ENCODE measurements at places on chromosomes 5 and 9.

- no peak for DNase-seq
Measured at GRCh38 chr9:134894136-134894860, 13.7 kb downstream of the FCN2 start.

DNA sequence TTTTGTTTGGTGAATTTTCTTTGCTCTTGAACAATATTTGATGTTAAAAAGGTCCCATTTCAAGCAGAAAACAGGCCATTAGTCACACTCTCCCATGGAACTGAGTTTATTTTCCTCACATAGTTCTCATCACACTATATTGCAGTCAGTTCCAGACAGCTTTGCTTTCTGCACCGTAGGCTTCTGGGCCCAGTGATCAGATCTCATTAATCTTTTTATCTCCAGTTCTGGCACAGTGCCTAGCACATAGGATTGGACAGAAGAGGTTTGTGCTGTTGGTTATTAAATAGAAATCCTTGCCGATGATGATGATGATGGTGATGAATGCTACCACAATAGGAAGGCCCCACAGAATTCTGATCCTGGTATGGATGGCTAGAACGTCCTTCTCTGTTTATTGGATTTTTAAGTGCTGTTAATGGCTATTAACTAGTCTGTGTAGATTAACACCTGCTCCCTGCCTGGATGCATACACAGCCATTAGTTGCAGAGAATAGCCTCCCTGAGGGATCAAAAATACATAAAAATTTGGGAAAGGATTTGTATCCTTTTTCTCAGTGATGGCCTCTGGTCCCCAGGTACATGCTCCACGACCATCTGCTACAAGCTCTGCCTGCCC is 52.0 kb upstream of the NTRK2 start:
- no peak for DNase-seq

- DNase-seq = no peak
Measured at GRCh38 chr5:32664523-32664922, 46.6 kb upstream of the NPR3 start.

- DNase-seq = no peak
Measured at GRCh38 chr5:122615146-122615545, 159.7 kb upstream of the SNX2 start.

- no peak for DNase-seq
Measured at GRCh38 chr5:166596043-166596442, 1695.4 kb upstream of the WWC1 start.

GRCh38 chr5:138716456-138716924 is 36.7 kb upstream of the CTNNA1 start:
- DNase-seq = no peak

GRCh38 chr5:150142185-150142958 is 13.3 kb downstream of the PDGFRB start:
- DNase-seq = no peak

- DNase-seq = no peak
Measured at GRCh38 chr5:129474544-129474943, 14.4 kb downstream of the ADAMTS19 start.

DNA sequence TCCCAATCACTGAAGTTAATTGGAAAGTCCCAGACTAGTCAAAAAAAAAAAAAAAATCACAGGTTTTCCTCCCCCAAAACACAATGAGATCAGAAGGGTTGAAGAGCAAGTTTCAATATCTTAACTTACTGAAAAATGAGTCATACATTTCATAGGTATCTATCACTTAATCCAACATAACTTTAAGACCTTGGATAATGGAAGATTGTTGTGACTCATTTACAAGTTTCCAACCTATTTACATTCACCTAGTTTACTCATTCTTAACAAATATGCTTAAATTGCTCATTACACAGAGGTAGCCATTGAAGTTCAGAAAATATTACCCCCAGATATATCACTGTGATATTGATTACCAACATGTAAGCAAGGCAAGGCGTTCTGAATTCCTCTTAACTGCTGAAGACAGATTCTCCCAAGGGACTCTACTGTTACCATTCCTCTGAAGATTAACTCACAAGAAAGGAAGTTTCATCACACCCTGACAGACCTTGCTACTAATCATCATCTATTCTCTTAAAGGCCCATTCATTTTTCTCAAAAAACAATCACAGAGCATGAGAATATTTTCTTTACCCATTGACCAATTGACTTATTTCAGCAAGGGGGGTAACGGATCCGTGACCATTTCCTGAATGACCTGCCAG is 563.8 kb downstream of the TLE1 start:
- DNase-seq = no peak

- peak; percentile 33 for DNase-seq
Measured at GRCh38 chr9:35844628-35845270, 15.7 kb downstream of the TMEM8B start.

GRCh38 chr5:102749416-102750030 is 5.6 kb upstream of the PAM start:
- no peak for DNase-seq

DNA sequence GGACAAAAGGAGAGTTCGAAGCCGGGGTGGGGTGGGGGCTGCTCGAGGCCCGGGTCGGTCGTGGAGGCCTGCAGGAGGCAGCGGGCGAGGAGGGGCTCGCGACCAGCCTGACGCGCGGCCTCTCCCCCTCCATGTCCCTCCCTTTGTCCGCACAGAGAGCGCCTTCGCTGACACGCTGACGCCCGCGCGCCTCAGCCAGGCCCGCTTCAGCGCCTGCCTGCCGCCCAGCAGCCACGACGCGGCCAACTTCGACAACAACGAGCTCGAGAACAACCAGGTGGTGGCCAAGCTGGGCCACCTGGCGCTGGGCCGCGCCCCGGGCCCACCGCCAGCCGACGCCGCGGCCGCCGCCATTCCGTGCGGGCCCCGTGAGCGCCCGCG is 42.2 kb downstream of the NEURL1B start:
- no peak for DNase-seq

DNA sequence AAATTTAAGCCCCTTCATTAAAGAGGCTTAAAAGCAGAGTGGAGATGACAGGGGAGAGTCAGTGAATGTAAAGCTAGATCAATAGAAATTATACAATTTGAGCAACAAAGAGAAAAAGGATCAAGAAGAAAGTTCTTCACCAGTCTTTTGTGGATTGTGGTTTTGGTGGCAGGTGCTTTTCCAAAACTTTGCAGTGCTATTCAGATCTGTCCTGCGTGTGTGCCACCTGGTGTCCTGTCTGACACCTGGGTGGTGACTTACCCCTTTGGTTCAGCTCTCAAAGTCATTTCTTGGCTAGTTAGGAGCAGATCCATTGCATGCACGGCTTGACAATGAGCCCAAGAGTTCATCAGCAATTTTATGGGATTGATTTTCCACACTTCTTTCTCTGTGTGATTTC is 69.4 kb downstream of the SREK1 start:
- no peak for DNase-seq
